Femur (tissue), 1 donor: ENCODE measurements at places on chromosomes 13 and 19.

DNA sequence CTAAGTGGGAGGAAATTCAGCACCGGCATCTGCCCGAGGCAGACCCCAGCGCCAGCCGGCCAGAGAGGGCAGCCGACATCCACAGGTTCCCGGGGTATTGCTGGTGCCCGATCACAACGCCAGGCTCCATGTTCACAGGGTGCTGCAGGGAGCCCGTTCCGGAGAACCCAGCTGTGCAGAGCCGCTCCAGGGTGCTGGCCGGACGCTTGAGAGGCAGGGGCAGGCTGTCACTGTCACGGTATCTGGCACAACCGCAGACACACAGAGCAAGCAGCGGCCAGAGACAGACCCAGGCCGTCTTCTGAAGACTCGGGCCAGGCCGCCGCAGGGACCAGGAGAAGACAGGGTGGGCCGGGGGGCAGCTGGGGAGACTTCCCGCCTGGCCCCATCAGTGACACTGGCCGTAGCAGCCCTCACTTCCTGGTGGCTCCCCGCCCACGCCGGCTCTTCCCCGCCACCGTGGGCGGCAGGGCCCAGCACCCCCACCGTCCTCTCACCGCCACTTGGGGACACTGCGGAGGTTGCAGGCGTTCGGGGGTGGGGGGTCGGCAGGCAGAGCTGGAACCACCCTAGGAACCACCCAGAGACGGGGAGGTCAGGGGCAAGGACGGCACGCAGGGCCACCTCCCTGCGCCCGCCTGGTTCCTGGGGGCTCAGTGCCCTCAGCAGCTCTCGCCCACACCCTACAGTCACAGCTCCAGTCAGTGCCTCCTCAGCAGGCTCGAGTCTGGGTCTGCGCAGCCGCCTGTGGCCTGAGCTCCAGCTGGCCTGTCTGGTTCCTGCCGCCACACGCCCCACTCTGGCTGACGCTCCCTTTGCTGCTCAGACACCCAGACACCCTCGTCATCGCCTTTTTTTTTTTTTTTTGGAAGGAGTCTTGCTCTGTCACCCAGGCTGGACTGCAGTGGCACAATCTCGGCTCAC lies 3.8 kb downstream of the RNF126 start:
- no peak for DNase-seq

- DNase-seq = no peak
Measured at GRCh38 chr13:67137044-67137735, 92.9 kb downstream of the PCDH9 start.

- no peak for DNase-seq
Measured at GRCh38 chr13:22073718-22074117, 402.8 kb downstream of the FGF9 start.

- DNase-seq = no peak
Measured at GRCh38 chr13:99159331-99160061, 41.2 kb upstream of the UBAC2 start.

- no peak for DNase-seq
Measured at GRCh38 chr19:17489392-17490030, 19.2 kb downstream of the SLC27A1 start.

DNA sequence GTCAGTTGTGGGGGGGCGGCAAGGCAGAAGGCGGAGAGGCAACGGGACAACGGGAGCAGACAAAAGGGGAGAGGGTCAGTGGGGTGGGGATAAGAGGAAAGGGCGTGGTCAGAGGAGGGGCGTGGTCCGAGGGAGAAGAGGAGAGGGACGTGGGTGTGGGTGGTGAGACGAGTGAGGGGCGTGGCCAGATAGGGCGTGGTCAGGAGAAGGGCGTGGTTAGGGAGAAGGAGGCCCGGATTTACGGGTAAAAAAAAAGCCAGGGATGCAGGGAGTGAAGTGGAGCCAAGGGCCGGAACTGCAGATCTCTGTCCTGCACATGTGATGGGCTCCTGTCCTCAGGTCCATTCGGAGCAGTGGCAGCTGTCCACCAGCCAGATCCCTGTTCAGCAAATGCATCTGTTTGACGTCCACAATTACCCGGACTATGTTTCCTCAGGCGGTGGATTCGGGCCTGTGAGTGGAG lies 21.5 kb downstream of the CPT1C start:
- DNase-seq = no peak

DNA sequence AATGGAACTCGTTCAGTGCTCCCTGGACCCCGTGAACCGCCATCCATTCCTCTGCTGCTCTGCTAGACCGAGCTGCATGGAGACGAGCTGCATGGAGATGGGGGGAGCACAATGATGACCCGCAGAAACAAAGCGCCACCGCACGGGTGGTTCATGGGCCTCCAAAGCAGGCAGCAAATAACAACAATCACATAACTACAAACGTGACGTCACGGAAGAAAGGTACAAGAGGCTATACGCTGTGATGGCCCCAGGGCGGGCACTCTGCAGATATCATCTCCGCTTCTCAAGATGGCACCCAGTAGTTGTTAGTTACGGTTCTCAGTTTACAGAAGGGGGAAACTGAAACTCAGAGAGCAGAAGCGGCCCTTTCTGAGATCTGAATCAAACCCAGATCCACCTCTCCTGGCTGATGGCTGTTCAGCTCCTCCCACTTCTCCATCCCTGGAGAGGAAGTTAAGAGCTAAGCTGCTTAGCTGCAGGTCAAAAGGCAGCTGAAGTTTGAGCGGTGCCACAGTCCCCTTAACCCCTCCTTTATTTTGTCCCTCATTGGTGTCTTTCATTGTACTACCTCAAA lies 1.7 kb downstream of the ATP13A1 start:
- peak; percentile 33 for DNase-seq

GRCh38 chr19:7888145-7888825 lies at the start of gene LRRC8E:
Gene LRRC8E, plus strand, starts transcription at chr19:7888510. Its CDS starts 7,094 bp downstream, at chr19:7895604.
- DNase-seq = peak; percentile 40

DNA sequence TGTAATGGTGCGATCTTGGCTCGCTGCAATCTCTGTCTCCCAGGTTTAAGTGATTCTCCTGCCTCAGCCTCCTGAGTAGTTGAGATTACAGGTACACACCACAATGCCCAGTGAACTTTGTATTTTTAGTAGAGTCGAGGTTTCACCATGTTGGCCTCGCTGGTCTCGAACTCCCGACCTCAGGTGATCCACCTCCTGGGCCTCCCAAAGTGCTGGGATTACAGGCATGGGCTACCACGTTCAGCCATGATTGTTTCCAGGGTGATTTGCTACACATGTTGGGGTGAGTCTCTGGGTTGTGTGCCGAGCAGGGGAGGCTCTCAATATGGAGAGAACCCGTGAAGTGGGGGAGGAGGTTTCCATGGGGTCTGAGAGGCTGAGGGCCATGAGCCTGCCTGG lies 24.8 kb upstream of the CEACAM21 start:
- DNase-seq = no peak

DNA sequence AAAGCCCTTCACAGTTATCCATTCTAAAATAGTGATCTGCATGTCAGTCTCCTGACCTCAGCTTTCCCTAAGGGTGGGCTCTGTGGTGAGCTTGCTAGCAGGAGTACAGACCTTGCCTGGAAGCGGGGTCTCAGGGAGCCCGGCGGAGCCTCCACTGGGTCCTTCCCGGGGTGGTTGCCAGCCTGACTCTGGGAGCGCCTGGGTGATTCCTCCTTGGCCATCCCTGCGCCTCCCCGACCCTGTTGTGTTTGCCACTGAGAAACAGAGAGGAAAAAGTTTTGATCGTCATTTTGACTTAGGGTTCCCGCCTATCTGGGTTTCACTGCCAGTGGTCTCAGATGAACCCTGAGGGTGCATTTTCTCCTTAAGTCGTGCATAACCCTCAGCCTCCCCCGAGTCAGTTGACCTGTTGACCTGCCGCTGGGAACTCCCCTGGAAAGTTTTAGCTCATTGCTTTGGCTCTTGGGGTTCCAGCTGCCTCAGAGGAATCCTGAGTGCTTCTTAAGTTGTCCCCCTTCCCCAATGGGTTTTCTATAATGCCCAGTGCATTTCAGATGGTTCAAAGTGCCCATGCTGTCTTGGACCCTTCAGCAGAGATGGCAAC lies 117.8 kb downstream of the RAB20 start:
- no peak for DNase-seq

DNA sequence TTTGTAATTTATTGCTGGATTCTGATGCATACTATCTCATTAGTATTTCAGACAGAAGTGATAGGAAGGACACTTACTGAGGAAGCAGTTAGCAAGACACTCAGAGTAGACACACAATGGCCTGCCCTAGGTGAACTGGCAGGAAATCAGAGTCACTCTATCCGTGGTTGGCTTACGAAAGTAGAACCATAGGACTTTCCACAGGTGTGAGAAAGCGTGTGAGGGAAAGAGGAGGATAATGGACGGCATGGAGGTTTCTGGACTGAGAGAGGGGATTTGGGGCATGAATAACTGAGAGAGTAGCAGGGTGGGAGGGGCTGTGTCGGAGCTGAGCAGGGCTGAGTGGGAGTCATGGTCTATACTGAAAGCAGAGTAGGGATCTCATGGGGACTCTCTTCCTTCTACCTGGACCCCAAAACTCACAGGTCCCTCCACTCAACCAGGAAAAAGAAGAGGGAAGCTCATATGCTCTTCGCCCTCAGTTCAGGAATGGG lies 18.7 kb upstream of the EID2 start:
- no peak for DNase-seq
